NCI-H460 (cell line): ENCODE measurements at places on chromosomes 4 and X.

DNA sequence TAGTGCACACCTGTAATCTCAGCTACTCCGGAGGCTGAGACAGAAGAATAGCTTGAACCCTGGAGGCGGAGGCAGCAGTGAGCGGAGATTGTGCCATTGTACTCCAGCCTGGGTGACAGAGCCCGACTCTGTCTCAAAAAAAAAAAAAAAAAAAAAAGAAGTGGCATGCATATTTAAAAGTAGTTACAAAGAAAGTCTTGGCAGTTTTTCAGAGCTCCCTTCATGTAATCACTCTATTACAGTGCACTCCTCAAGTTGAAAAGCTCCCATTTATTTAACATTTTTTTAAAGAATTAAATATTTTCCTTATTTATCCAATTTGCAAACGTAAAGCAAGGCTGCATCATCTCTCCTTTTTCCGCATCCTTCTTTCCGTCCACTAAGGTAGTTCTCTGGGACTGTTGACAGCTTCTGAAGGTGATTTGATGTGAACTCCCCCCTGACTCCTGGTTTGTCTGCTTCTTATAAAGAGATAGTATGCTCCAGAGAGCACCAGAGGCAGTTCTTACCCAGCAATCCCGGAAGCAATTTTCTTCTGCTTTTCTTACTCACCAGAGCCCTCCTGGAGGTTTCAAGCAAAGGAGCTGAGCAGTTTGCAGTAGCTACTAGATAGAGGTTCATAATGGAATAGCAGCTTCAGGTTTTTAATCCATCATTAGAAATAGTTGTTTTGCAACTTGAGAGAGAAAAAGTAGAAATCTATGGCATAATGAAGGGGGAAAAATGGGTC lies 151.0 kb downstream of the PALLD start:
- DNase-seq, result no peak

DNA sequence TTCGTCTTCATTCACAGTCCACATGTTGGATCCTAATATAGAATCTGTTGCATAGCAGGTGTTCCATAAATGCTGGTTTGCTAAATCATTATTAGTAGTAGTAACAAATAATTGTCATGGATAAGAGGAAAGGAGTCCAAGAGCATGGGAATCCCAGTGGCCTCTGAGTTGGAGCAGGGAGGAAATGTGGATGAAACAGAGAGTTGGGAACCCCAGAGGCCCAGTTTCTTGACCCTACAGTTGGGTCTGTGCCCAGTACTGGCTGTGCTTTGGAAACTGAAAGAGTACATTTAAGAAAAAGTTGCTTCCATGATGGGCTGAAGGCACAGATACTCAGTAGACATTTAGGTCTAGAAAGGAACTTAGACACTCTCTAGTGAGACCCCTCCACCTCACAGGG lies 149.4 kb upstream of the PSAPL1 start:
- DNase-seq, result no peak

DNA sequence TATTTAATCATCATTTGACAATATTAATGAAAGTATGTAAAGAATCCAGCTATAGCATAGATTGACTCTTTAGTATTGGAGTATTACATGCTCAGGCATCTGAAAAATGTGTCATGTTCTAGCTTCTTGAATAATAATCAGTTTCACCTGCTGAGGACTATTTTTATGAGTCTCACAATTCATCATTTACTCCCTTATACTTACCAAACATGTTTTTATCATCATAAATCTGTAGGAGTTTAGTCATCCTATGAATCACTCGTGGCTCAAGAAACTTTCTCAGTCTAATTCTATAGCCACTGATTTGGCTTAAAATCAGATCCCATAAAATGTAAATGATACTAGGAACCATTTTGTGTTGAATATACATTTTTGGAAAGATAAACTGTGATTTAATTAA lies 1616.1 kb downstream of the C4orf33 start:
- no peak for DNase-seq

DNA sequence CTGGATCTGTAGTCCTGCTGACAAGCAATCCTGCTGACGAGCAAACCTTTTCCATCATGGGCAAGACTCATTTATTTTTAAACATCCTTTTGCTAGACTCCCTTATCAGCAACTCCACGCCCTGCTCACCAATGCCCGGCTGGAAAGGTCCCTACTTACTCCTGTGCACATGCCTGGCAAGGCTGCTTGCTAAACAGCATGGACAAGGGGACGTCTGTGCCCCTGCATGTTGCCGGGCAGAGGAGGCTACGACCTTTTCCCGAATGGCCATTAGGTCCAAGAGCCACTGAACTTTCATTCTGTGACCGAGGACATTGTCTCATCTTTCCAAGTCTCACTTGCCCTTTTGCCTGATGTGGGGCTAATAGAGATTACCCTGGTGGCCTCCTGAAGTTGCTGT lies 98.6 kb downstream of the MGST2 start:
- no peak for DNase-seq

DNA sequence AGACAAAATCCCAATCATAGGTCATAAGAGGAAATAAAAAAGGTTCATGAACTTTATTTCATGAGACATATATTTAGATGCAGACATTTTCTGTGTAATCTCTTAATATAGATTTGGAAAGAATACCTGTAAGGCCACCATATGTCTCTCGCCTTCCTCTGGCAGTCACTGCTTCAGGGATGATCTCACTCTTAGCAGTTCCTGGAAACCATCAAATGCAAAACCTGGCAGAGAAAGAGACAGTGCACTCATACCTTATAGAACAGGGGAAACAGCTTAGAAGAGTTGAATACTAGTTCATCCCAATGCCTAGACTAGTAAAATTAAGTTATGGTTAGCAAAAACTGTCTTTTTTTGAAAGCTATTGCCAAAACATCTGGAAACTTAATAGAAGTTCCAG lies 243.3 kb downstream of the GASK1B start:
- DNase-seq, result no peak

- DNase-seq, result no peak
Measured at GRCh38 chrX:21986596-21986995, 45.5 kb upstream of the PHEX start.

DNA sequence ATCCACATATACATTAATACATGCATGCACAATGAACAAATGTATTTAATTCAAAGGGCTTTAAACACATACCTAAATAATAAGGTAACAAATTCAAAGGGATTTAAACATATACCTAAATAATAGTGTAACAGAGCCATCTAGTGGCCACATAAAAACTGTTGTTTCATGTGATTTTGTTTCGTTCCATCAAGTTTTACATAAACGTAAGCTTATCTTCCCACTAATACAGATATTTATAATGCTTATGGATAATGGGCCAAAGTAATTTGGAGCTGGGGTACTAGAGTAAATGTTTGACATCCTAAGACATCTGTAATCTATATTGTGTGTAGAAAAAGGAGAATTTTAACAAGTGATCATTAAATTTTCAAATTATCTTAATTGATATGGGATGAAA lies 82.3 kb downstream of the PRSS12 start:
- DNase-seq, result no peak

DNA sequence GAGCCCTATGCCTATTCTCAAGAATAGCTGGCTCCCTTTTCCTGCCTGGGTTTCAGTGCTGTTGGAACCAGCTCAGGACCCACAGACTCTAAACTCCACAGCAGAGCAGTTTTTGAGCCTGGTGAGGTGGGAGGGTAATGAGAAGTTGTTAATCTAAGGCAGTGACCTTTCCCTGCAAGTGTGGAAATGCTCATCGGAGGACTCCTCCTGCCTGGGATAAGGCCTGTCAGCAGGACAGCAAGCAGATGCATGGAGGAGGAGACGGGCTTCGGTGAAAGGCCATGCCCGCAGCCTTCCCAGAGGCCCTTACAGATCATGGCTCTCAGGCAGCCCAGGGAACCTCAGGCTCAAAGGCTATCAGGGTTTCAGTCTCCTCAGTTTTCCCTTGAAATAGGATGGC lies 70.0 kb upstream of the SHISA3 start:
- DNase-seq, result no peak

DNA sequence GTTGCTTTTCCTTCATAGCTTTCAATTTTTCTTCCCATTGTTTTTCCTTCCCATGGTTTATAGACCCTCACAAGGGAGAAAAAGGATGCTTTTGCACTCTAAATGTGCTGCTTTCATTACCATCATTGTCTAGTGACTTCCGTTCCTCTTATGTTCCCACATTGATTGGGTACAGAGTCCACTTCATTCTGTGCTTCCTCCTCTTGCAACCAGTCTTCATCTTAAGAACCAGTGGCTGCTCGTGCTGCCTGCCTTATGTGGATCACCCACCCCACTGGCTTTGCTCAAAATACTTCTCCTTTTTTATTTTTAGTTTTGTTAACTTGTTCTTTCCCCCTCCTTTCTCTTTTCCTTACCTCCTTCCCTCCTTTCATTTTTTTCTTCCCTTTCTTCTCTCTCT lies 76.5 kb upstream of the BOD1L1 start:
- DNase-seq, result no peak

DNA sequence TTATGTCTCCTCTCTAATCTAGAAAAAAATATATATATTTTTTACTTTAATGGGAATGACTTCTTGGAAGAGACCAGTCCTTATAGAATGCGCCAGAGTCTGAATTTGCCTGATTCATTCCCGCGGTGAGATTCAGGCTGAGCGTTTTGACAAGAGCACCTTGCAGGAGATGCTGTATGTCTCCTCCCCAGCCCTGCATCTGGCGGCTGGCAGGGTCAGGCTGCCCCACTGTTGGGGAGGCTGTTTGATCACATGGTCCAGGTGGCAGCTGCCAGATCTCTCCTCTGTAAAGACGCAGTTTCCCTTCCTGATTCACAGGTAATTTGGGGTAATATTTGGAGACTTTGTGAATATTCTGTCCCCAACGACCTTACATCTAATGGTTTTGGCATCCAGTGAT lies 9.7 kb downstream of the PDZD4 start:
- no peak for DNase-seq

DNA sequence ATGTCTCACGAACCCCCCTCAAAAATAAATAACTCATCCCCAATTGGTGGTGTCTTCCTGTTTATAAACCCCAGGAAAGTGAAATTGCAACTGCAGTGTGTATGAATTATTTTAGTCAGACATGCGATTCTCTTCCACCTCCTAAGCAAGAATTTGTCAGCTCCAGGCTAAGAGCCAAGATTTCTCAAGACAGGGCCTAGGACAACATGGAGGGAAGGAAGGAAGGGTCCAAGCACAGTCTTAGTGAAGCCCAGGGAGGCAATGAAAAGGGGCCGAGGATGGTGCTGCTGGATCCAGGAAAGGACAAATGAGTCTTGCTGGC lies 20.0 kb downstream of the SH3KBP1 start:
- no peak for DNase-seq

DNA sequence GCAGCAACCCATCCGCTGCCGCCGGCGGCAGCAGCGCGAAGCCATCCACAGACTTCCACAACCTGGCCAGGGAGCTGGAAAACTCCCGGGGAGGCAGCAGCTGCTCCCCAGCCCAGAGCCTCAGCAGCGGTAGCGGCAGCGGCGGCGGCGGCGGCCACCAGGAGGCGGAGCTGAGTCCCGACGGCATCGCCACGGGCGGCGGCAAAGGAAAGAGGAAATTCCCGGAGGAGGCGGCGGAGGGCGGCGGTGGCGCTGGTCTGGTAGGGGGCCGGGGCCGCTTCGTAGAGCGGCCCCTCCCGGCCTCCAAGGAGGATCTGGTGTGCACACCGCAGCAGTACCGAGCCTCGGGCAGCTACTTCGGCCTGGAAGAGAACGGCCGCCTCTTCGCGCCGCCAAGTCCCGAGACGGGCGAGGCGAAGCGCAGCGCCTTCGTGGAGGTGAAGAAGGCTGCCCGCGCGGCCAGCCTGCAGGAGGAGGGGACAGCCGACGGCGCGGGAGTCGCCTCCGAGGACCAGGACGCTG lies 4.9 kb downstream of the PRDM8 start:
- DNase-seq, result no peak

GRCh38 chr4:15327311-15328298 lies 100.2 kb upstream of the C1QTNF7 start:
- DNase-seq, result no peak

DNA sequence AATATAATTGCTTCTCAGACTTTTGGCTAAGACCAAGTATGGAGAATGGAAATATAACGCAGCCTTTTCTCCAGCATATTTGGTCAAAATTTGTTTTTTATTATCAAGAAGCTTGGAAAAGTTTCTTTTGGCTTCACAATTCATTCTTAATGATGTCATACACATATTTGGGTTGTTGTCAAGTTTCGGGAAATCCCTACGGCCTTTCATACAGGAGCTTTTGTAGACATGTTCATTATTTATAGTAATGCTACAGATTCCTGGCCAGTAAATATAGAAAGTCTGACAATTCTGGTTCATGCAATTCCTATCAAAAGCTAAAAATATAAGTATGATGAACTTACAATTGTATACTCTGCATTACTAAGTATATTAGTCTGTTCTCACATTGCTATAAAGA lies 112.9 kb downstream of the IRF2 start:
- DNase-seq, result no peak

DNA sequence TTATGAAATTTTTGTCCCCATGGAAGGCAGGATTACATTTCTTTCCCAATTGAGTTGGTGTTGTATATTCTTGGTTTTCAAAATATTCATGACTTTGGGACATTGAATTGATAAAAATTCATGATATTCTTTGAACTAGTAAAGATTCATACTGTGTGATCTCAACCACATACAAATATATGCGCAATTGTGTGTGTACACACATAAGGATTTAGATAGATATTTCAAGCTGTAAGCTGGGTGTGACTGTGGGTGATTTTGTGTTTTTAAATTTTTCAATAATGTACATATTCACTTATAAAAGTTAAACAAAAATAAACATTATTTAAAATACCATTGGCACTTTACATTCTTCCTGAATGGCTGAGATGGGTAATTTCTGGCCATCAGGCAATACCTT lies 19.5 kb upstream of the VSIG1 start:
- DNase-seq, result no peak

- DNase-seq, result no peak
Measured at GRCh38 chrX:152206426-152206825, 68.0 kb upstream of the MAGEA10 start.

- peak; percentile 27 for DNase-seq
Measured at GRCh38 chr4:145956288-145956890, 17.8 kb upstream of the ZNF827 start.

- DNase-seq, result no peak
Measured at GRCh38 chr4:114691865-114692264, 93.3 kb downstream of the UGT8 start.

DNA sequence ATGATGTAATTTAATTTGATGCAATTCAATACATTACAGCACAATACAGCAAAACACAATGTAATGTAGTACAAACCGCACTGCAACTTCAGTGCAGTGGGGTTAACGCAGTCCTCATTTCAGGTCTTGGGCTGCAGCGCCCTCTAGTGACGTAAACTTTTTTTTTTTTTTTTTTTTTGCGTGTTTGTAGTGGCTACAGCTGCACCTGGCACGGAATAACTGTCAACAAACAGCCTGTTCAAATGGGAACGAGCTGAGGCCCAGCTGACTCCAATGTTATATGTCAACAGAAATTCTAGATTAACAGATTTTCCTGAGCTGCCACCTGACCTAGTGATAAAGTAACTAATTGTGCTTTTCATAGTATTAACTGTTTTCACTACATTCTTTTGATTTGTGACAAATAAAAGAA lies 33.5 kb upstream of the RASSF6 start:
- no peak for DNase-seq

DNA sequence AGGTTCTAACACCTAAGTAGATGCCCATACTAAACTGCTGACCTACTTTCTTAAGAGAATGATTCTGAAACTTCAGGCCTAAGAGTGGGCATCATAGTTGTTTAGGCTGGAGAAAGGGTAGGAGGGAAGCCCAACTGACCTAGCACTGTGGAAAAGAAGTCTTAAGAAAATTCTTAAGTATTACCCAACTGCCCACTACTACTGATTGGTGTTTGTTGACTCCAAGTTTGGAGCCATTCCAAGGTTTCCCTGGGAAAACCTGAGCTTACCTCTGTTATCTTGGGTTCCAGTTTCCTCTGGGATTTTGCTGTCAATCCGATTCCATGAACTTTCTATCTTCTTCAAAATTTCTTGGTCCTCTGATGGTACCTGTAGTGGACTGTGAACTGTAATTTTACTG lies 23.9 kb downstream of the ANKRD17 start:
- no peak for DNase-seq
